ENCODE measurements at places on chromosomes 13 and 19.

GRCh38 chr13:58706421-58706820, 1074.9 kb downstream of the PCDH17 start:
- no peak for ATAC-seq

- ATAC-seq = no peak
Measured at GRCh38 chr13:97658556-97658955, 224.6 kb downstream of the RAP2A start.

- no peak for ATAC-seq
Measured at GRCh38 chr19:35309481-35310279, 17.7 kb downstream of the MAG start.

GRCh38 chr13:32616883-32617511, 30.7 kb downstream of the PDS5B start:
- no peak for ATAC-seq

- no peak for ATAC-seq
Measured at GRCh38 chr13:105684216-105684615, 851.2 kb downstream of the EFNB2 start.

GRCh38 chr13:73578251-73578875, 519.6 kb downstream of the KLF5 start:
- no peak for ATAC-seq

GRCh38 chr19:5953030-5953589, 24.8 kb downstream of the RANBP3 start:
- ATAC-seq = no peak

DNA sequence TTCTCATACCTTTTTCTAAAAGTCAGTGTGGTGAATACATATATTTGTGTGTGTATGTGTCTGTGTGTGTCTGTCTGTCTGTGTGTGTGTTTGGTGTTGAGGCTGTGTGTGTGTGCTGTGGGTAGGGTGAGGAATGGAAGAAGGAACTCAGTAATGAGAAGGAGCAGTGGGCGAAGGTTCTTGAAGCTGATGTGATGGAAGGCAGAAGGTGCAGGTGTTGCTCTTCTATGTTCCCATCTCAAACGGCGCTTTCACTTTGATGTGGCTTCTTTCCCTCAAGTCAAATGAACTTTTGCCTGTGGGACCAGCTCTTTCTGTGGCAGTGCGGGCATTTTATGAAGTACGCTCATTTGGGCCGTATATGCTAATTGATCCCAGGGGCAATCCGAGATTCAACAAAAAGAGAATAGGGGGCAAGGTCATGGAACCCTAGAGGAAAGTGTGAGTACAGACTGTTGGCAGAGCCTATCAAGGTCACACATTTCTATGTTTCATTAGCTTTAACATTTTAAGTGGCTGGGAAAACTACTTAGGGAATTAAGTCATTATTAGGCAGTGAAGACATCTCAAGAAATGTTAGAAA, 15.2 kb downstream of the BIVM start:
- ATAC-seq = no peak

- no peak for ATAC-seq
Measured at GRCh38 chr19:15274477-15274876, 42.2 kb upstream of the EPHX3 start.

GRCh38 chr13:46355088-46355468, 32.0 kb downstream of the RUBCNL start:
- no peak for ATAC-seq

DNA sequence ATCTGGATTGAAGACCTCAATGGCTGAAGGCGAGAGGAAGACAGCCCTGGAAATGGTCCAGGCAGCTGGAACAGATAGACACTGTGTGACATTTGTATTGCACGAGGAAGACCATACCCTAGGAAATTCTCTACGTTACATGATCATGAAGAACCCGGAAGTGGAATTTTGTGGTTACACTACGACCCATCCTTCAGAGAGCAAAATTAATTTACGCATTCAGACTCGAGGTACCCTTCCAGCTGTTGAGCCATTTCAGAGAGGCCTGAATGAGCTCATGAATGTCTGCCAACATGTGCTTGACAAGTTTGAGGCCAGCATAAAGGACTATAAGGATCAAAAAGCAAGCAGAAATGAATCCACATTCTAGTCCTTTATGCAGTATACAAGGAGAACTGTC, 1.2 kb downstream of the POLR1D start:
- ATAC-seq = no peak

DNA sequence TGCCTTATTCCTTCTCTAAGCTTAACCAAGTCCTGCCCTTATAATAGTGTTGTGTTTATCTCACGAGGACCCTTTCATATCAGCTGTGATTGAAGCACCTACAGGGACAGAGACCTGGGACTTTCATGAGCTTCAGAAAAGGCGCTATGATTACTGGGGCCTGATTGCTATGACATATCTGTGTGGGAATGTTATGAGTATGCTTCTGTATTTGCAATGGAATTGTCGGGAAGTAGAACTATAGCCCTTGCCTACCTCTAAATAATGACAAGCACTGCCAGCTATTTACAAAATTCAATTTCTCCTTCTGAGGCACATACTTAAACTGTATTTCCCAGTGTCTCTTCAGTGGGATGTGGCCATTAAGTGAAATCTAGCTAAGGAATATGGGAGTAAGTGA, 191.5 kb downstream of the LHFPL6 start:
- ATAC-seq = no peak

GRCh38 chr13:106915146-106915545, 347.2 kb upstream of the ARGLU1 start:
- no peak for ATAC-seq

DNA sequence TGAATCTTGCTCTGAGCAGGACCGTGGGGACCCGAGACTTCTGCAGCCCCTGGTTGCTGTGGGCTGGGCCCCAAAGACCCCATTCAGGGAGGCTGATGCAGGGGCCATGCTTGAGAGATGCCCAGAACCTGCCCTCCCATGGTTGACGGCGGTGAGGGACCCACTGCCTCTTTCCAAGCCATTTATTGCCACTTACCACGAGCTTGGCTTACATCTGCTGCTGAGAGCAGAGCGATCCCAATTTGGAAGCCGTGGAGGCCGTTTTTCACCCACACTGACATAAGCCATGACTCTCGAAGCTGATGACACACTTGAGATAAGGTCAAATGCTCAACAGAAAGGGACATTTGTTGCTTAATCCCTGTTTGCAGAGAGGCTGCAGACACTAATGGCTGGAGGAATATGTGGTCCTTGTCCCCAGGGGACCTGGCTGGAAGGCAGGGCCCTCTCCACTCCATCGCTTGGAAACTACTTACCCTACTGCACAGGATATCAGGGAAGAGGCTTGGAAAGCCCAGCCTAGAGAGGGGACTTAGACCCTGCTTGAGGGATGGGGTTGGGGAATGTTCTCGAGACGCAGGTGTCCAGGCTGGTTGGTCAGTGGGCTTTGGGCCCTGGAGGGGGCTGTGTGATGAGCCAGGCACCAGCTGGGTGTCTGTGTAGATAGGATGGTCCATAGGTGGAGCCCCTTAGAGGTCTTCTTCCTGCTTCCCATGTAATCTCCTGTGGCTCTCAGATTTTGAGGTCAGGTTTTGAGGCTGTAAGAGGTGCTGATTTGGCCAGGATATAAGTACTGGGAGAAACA, 15.3 kb downstream of the ZNF536 start:
- no peak for ATAC-seq

GRCh38 chr13:68428292-68428691, 1198.2 kb upstream of the PCDH9 start:
- no peak for ATAC-seq

- ATAC-seq = no peak
Measured at GRCh38 chr19:1833540-1833939, 14.7 kb downstream of the REXO1 start.

- no peak for ATAC-seq
Measured at GRCh38 chr13:95603887-95604555, 40.5 kb downstream of the DZIP1 start.

DNA sequence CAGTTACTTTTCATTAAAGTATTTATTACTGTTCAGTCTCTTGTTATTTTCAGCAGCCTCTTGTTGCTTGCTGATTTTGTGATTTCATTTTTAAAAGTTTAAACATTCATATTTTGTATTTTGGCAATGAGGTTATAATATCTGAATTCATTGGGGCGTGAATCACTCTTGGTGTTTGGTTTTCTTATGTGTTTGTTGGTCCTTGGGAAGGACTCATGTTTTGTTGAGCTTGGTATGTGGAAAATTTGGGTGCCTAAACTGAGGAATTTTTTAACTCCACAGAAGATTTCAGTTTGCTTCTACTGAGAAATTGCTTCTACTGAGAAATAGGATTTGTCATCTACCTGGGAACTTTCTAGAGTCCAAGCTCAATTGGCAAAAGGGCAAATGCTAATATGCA, 38.2 kb downstream of the PDS5B start:
- no peak for ATAC-seq

GRCh38 chr19:18815673-18816072, 16.1 kb upstream of the UPF1 start:
- no peak for ATAC-seq

DNA sequence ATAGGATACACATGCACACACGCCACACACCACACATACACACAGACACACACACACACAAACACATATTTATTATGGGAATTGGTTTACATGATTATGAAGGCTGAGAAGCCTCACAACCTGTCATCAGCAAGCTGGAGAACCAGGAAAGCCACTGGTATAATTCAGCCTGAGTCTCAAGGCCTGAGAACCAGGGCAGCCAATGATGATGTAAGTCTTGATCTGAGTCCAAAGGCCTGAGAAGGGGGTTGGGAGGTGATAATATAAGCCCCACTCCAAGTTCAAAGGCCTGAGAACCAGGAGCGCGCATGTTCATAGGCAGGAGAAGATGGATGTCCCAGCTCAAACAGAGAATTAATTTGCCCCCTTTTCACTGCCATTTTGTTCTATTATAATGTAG, 18.7 kb upstream of the SOX21 start:
- no peak for ATAC-seq

DNA sequence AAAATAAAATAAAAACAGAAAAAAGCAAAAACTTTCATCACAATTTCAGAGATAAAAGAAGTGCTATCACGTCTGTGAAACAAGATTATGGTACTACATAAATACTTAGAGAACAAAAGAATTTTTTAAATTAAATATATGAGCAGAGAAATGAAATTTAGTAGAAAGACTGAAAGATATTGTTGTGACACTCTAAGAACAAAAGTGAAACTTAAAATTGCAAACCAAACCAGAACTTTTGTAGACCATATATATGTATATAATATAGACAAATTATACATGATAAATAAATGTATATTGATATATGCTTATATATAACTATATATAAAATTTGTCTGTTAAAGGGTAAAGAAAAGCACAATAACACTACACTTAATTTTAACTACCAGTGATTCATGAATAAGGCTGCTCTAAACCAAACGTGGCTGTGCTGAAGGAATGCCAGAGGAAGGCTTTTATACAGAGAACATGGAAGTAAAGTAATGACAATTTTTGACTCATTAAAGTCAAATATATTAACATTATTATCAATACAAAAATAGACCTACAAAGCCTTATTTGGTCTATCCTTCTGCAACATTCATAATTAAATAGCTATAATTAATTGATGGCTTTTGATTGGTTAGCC, 1516.7 kb upstream of the PCDH20 start:
- ATAC-seq = no peak

GRCh38 chr13:101594936-101595335, 142.5 kb downstream of the ITGBL1 start:
- no peak for ATAC-seq

DNA sequence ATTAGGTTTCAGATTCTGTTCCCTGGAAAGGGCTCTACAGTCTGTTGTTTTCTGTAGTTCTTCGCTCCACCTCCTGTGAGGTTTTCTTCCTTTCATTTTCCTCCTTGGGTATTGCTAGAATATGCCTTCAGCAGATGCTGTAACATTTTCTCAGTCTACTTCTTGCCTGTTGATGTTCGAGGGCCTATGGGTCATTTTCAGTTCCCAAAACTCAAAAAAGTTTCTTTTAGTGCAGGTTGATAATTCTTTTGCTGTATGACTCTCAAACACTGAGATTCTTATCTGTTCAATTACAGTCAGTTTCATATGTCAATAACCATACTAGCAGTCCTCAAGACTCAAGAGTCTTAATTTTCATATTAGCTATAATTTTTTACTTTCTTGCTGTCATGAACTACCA, 268.3 kb downstream of the RFC3 start:
- no peak for ATAC-seq

DNA sequence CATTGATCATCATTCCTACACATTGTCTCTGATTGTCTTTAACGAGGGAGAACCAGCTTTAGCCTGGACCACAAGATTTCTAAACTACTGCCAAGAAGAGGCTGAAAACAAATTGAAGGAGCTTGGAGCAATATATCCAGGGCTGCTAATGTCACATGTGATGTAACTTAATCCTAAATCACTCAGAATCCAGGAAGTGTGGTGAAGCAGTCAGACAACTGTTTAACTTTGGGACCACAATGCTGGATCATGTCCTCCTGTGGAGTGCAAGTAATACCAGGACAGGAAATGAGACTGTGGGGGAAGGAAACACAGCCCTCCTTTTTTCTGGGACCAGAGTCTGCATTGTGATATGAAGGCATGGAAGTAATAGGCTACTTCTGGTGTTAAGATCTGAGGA, 430.2 kb downstream of the KCTD12 start:
- no peak for ATAC-seq

- no peak for ATAC-seq
Measured at GRCh38 chr13:98223741-98224140, 46.7 kb upstream of the RNF113B start.

DNA sequence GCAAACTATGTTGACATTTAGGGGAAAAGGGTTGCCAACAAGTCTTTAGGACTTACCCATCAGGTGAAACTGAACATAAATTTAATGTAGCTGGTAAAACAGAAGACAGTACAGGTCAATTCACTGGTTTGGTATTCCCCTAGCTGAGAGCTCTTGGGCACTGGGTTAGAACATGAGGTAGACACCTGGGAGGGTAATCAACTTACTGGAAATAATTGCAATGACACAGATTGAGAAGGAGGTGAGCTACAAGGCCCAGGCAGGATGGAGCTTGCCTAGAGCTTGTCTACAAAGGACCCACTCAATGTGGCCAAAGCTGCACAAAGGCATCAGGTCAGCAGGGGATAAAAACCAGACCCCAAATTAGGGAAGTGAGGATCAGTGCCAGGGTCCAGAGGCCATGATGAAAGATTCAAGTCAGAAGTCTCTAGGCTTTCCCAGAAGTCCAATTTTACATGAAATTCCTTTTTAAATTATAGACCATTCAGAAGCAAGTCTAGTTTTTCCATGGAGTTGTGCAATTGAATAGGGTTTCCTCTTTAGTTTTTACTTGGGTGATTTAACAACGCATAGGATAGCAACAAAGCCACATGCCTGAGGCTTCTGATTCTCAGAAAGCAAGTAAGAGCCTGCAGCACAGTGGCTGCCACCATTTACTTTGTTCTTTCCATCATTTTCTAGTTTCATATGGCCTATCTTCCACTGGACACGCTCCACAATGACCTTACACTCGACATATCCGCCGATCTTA, 194.0 kb downstream of the NDFIP2 start:
- ATAC-seq = no peak

DNA sequence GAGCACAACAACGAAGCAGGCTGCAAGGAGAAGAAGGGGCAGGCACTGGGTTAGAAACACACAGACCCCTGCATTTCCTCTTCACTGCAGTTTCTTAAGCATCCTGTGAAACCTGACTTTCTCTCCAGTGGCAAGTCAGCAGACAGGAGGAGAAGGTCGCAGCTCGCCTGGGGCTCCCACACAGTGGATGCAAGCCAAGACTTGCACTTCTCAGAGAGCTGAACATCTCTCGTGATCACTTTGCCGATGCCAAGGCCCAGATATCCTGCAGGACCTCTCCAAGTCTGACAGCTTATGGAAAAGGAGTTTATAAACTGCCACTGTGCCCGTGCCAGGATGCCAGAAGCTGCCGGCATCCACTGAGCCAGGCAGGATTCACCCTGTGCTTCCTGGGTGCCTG, 18.4 kb downstream of the TMEM272 start:
- ATAC-seq = no peak

Data from activated CD4-positive, CD25-positive, alpha-beta regulatory T cell treated with anti-CD3 and anti-CD28 coated beads, Interleukin-2, amount 50 U/mL, for 24 hours (primary cell).